ENCODE measurements at places on chromosomes 1 and 21. TPM values are rescaled to one million over a fixed set of nuclear protein-coding genes. Genes with fewer than 3 reads are reported as not detected.

DNA sequence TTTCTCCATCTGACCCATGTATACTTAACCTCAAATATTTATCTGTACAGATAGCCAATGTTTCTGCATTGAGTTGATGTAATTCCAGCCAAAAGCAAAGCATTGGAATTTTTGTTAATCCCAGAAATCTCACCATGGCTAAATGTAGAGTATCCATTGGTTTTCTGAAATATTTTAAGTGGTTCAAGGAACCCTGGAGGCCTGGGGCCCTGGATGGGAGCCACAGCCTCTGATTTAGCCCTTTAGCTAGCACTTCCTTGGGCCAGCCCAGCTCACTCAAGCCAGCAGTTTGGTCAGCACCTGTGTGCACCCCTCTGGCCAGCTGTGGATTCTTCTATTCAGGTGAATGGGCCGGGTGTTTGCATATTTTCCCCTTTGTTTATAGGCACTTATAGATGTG is 18.8 kb upstream of the EPS8L3 start:
- no peak for DNase-seq

DNA sequence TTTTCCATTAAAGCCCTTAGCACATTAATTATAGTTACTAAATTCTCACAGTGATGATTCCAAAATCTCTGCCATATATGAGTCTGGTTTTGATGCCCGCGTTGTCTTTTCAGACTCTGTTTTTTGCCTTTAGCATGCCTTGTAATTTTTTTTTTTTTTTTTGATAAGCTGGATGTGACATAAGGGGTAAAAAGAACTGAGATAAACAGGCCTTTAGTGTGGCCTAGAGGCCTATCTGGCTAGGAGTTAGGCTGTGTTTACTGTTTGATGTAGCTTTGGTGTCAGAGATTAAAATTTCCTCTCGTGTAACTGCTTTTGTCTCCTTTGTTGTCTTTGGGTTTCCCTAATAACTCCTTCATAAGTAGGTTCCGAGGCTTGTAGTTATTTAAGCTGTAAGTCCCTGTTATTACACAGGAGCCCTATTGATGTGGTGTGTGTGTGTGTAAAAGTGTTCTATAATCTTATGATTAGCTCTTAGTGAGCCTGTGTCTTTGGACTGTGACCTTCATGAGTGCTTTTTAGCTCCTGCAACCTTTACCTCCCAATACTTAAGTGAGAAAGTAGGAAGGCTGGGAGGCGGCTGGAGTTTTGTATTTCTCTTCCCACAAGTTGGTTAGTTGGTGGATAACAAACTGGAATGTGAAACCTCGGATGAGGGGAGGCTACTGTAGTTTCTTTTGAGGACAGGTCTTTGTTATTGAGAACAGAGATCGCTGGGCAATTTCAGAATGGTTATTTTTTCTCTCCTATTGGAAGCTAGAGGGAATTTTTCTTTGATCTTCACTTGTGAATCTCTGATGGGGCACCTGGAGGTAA is 19.3 kb downstream of the HS2ST1 start:
- DNase-seq = no peak

KCNN3 gene
- 0.35 TPM for total RNA-seq

AMY1A gene
- total RNA-seq = not detected

GRCh38 chr1:2519029-2519685 is 7.2 kb downstream of the PANK4 start:
- DNase-seq = no peak

NPPA gene
- total RNA-seq = not detected

TLR5 gene
- 0.09 TPM for total RNA-seq

DNA sequence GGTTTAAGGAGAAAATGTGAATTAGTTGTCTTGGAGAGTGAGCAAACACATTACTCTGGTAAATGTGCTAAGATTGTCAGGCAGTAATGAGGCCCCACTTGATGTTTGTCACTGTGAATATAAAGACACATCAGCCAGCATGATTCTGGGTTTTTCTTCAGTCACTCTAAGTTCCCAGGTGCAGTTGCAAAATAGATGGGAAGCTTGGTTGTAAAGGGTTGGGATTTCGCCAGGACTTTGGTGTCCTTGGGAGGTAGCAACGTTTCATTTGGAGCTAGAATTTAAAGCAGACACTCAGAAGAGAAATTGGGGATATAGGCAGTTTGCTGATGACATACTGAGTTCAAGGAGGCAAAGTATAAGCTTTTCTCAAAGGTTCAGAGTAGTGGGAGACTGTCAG is 154.3 kb downstream of the MAST2 start:
- no peak for DNase-seq

- no peak for DNase-seq
Observed at GRCh38 chr1:11475748-11476147, 3.2 kb upstream of the DISP3 start.

FNDC5 gene
- total RNA-seq = not detected

GRCh38 chr1:153100245-153100644 is 5.9 kb upstream of the SPRR2E start:
- no peak for DNase-seq

GUCA2A gene
- not detected for total RNA-seq

PLPPR5 gene
- not detected for total RNA-seq

- DNase-seq = peak; percentile 90
Observed at GRCh38 chr1:31760471-31761470, 3.4 kb downstream of the ADGRB2 start.

DNA sequence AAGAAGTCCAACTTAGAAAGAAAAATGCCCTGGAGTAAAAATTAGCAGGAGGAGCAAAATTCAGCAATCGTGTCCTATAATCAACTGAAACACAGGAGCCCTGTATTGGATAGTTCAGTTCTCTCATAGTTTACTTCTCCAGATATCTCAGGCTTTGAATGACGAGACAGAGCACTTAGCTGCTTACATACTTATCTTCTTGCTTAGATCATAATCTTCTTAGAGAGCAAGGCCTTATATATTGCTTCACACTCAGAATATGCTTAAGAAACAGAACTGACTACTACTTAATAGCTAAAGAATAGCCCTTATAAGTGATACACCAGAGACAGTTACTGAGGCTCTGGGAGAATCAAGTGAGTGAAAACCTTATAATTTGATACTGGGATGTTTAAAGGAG is 38.9 kb downstream of the TOR3A start:
- DNase-seq = no peak

DNA sequence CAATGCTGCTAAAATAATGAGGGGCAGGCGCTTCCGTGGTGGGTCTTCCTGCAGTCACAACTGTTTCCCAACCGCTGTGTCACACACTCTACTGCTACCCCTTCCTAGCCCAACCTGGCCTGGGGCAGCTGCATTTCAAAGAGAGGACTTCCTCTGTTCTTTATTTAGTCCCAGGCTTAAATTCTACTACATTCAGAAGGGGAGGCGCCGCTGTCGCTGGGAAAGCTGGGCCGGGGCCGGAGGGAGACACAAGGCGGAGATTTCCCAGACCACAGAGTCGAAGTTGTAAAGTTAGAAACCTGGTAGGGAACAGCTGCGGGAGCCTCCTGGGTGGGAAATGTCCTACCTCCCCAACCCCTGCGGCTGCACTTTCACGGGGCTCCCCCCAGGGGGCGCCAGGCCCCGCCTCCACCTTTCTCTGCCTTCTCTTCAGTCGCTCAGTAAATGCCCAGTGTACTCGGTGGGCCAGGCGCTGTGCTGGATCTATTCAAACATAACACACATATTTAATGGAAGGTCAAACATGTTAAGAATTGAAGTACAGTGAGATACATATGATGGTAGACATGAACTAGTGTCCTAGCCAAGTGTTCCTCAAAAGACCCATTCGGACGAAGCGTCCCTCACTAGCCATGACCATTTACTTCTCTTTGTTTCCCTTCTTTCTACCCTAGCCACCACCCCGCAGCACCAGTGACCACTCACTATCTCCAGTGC is 23.1 kb downstream of the DYRK3 start:
- peak; percentile 88 for DNase-seq

- DNase-seq = no peak
Observed at GRCh38 chr21:45123440-45123839, 49.1 kb downstream of the ADARB1 start.

IQCC gene
- 6.1 TPM for total RNA-seq
